ENCODE measurements at places on chromosomes 6 and 20.

DNA sequence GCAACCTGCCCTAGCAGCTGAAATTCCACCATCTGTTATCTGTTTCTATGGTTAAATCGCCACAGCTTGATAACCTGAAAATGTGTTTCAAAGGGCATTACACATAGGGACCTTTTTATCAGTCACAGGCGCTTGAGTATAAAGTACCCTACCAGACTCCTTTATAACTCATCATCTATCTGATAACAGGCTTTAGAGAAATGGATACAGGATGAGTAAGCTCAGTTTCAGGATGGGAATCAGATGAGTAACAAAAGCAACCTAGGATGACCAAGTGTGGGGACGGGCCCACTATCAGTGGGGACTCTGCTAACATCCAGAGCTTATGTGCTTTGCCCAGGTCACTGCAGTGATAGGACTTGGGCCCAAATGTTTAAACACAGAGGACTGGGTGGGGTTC lies 75.6 kb downstream of the PRND start:
- H3K27ac ChIP-seq = no peak overlapping the region
- H3K36me3 ChIP-seq = peaks cover 10% of the 10 kb centered on the region
- H3K27me3 ChIP-seq = no peaks in the 10 kb centered on the region
- DNase-seq = no peak

- H3K4me1 ChIP-seq = peaks cover 46% of the 10 kb centered on the region
- peak overlapping the region; percentile 87 for H3K27ac ChIP-seq
- H3K36me3 ChIP-seq = peaks cover 54% of the 10 kb centered on the region
- peak overlapping the region; percentile 9 for H3K4me3 ChIP-seq
- no peaks in the 10 kb centered on the region for H3K27me3 ChIP-seq
Measured at GRCh38 chr20:19992996-19993908, 23.9 kb upstream of the NAA20 start.

DNA sequence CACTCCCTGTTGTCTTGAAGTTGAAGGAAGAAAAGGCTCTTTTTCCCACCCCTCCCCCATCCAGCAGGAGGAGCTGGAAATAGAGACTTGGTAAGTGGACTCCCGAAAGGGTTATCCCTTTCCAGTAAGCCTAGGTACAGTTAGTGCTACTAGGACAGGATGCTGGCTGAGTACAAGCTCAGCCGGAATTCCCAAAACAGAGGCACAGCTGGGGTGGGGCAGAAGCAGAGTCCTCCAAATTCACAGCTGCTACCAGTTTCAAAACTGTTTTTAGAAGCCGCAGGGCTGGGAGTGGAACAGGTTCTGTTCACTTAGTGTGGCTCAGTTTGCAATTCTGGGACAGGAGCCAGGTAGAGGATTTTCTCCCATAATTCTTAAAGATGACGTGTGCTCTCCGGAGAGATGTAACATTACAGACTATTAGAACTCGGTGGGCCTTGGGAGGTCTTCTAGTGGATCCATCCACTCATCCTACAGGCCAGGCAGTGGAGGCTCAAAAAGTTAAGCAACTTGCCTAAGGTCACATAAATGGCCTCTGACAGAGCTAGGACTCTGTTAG lies 19.0 kb upstream of the UTRN start:
- no peaks in the 10 kb centered on the region for H3K36me3 ChIP-seq
- H3K27ac ChIP-seq = peak overlapping the region; percentile 58
- DNase-seq = no peak
- peaks cover 27% of the 10 kb centered on the region for H3K4me1 ChIP-seq
- no peaks in the 10 kb centered on the region for H3K27me3 ChIP-seq

- no peak overlapping the region for H3K27ac ChIP-seq
- H3K4me3 ChIP-seq = no peak overlapping the region
- DNase-seq = no peak
Measured at GRCh38 chr6:12760911-12761310, 44.3 kb downstream of the PHACTR1 start.

- H3K27me3 ChIP-seq = no peaks in the 10 kb centered on the region
- no peaks in the 10 kb centered on the region for H3K4me1 ChIP-seq
- H3K36me3 ChIP-seq = no peaks in the 10 kb centered on the region
- no peak overlapping the region for H3K27ac ChIP-seq
Measured at GRCh38 chr20:58450254-58450653, 61.2 kb downstream of the VAPB start.

DNA sequence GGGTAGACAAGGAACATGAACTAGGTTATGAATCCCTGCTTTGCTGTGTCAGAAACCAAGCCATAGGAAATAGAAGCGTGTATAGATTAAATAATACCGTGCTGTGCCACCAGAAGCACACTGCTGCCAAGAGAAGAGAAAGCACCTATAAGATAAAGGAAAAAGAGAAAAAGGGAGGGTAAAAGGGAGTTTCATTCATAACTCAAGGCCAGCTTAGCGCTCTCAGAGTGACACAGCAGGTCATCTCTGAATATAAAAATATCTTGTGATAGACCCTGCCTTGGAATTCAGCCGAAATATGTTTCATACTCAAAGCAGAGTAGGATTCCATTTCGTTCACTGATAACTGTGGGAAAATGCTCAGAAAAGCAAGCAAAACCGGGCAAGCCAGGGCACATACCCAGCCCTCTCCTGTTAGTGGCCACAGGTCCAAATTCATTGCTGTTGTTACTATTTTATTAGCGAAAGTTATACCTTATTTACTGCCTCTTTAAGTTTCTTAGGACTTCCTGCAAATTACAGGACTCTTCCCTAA lies 8.7 kb downstream of the JAG1 start:
- peaks cover 100% of the 10 kb centered on the region for H3K4me1 ChIP-seq
- H3K27me3 ChIP-seq = no peaks in the 10 kb centered on the region
- H3K27ac ChIP-seq = peak overlapping the region; percentile 97
- no peak for DNase-seq
- H3K4me3 ChIP-seq = peak overlapping the region; percentile 3

- H3K27me3 ChIP-seq = no peaks in the 10 kb centered on the region
- no peak overlapping the region for H3K27ac ChIP-seq
- DNase-seq = no peak
- H3K36me3 ChIP-seq = no peaks in the 10 kb centered on the region
- no peak overlapping the region for H3K4me3 ChIP-seq
Measured at GRCh38 chr6:135088818-135089809, 34.5 kb upstream of the HBS1L start.

Measured in vagina (tissue), 2 donors.